ENCODE measurements at places on chromosomes 5 and 9.

GRCh38 chr9:112793213-112793810, 42.8 kb downstream of the SNX30 start:
- peak; percentile 57 for DNase-seq

DNA sequence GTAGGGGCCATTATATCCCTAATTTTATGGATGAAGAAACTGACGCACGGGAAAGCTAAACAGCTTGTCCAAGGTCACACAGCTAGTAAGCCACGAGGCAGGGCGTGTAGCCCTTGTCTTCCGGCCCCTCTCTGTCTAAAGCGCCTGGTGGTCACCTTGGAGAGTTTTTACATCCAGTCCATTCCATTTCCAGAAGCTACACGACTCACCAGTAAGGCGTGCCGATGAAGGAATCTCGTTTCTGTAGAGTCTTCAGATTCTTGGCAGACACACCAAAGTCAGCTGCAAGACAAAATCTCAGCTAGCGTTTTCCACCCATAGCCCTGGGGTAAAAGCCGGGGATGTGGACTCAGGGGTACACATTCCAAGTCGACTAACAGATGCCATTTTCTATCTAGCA, 80.5 kb downstream of the STK10 start:
- DNase-seq = no peak

- DNase-seq = no peak
Observed at GRCh38 chr5:159975462-159976019, 33.4 kb upstream of the TTC1 start.

- DNase-seq = no peak
Observed at GRCh38 chr5:179191506-179192184, 131.5 kb downstream of the ZNF354C start.

- no peak for DNase-seq
Observed at GRCh38 chr9:76521906-76522305, 62.9 kb downstream of the GCNT1 start.

GRCh38 chr5:665956-666711, 27.0 kb downstream of the TPPP start:
- DNase-seq = no peak

DNA sequence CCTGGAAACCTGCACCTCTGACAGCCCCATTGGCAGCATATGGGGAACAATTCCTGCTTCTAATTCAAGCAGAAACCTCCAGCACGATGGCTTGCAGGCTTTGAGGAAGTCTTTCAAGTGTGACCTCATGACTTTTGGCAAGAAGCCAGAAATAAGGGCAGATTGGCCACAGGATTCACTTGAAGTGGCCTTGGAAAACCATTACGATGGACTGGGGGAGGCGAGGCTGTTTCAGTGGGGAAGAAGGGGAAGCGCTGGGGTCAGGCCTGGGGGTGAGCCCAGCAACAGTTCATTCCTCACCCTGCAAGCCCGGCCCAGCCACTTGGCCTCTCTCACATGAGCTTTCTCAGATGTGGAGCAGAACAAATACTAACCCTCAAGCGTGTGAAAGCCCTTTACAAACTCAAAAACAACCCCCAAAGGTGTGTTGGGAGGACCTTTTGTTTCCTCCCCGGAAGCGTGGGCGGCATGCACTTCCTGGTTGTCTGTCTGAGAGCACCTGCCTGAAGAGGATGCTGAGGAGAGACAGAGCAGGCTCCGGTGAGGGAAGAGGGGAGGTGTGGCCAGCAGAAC, 26.9 kb upstream of the EEIG1 start:
- peak; percentile 68 for DNase-seq

DNA sequence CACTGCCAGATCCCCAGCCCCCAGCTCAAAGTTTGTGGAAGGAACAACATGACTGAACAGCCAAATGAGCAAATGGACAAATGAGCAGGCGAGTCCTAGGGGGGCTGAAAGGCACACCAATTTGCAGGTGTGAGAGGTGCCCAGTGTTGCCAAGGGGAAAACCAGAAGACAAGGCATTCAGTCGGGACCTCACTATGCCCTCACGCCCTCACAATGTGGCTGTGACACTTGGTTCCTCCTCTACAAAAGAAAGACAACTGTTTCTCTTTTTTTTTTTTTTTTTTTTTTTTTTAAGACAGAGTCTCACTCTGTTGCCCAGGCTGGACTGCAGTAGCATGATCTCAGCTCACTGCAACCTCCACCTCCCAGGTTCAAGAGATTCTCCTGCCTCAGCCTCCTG, 28.0 kb downstream of the TNIP1 start:
- no peak for DNase-seq

- no peak for DNase-seq
Observed at GRCh38 chr5:53059281-53059680, 50.3 kb downstream of the MOCS2 start.

- no peak for DNase-seq
Observed at GRCh38 chr5:148230240-148230639, 8.1 kb upstream of the MARCOL start.

DNA sequence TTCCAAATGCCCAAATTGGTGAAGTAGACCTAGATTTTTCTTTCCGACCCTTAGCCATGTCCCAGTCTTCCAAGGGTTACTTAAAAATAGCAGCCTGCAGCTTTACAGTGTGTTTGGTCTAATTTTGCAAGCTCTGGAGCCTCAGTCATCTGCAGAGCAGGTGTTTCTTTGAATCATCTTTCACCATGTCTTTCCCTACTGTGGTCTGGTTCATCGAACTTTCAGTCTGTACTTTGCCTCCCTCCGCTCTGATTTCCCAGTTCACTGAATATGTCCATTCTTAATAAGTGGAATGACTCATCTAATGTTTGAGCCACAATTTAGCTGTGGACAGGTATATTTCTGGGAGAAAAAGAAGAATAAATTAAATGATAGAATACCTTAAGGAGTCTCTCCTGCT, 1060.7 kb downstream of the EFNA5 start:
- DNase-seq = no peak

Data from activated CD8-positive, alpha-beta memory T cell treated with anti-CD3 and anti-CD28 coated beads for 48 hours (primary cell).